ENCODE measurements at places on chromosomes 12 and 14.
A peak's percentile ranks its signal among the peaks of the same experiment; 100 is the strongest.

DNA sequence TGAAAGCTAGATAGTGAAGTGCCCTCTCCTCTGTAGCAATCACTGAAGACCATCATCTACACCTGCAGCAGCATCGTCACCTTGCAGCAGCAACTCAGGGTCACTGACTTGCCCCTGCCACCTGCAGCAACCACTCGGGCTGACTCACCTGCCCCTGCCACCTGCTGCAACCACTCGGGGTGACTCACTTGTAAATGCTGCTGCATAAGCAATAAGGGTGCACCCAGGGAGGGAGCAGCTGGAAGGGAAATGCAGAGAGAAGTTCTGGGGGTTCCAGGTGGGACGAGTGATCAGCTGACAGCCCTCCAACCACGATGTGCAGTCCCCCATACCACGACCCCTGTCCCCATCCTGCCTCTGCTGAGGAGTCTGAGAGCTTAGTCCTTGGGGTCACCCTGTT, 357.1 kb upstream of the SFSWAP start:
- no peak for DNase-seq

- DNase-seq = no peak
Measured at GRCh38 chr12:101647711-101648110, 49.7 kb upstream of the CHPT1 start.

GRCh38 chr14:74917646-74918081, 5.4 kb downstream of the RPS6KL1 start:
- no peak for DNase-seq

DNA sequence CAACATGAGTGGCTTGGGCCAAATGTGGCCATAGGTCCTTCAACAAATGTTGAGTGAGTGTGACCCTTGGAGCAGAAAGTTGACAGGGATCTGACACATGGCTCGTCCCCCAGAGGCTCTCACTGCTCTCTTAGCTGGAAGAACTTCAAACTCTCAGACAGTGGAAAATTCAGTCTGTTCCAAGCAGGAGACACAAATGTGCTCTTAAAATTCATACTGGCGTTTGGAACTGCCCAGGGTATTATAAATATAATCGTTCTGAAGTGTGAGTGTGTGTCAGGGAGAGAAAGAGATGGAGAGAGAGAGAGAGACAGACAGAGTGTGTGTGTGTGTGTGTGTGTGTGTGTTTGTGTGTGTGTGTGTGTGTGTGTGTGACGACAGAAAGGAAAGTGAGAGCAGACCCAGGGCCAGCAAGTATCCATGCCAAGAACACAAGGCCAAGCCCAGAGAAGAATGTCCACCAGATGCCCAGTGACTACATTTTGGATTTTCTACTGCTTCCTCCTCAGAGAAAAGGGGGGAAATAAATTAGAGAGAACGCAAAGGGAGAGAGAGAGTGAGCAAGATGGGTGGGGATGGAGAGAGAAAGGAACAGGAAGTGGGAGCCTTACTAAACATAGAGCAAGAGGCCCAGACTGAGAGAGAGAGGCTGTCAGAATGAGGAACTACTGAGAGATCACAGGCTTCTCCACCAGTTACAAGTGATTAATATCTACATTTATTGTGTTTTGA, 193.6 kb upstream of the NUDT4 start:
- DNase-seq = no peak

- no peak for DNase-seq
Measured at GRCh38 chr14:25086821-25087396, 37.0 kb upstream of the STXBP6 start.

GRCh38 chr14:72730468-72730867, 163.4 kb downstream of the DPF3 start:
- no peak for DNase-seq

GRCh38 chr14:102094101-102094500, 7.3 kb upstream of the HSP90AA1 start:
- no peak for DNase-seq

DNA sequence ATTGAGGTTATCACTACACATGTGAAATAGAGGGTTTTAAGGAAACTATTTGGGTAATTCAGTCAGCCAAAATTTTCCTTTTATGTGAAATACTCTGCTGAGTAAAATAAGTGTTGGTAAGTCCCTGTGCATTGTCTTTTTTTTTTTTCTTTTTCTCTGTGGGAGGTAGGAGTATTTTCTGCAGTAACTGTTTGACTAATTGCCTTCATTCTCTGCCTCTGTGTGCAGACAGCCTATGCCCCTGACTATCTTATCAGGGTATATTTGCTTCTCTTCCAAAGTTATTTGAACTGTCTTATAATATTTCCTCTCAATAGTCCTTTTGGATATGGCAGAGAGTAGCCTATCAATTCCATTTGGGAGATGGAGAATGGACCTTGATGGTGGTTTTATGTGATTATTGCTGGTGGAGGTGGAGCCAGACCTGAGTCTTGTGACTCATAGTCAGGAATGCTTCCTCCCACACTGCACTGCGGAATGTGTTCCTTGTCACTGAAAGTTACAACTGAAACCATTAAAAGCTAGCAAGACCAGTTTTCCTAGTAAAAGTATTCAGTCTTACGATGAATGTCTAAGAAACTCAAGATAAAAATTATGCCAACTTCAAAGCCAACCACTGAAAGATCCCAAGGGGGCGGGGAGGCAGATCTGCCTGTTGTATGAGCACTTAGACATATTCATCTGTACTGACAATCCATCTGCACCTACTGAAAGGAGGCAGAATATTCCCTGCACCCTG, 40.9 kb upstream of the STXBP6 start:
- DNase-seq = peak; percentile 55

DNA sequence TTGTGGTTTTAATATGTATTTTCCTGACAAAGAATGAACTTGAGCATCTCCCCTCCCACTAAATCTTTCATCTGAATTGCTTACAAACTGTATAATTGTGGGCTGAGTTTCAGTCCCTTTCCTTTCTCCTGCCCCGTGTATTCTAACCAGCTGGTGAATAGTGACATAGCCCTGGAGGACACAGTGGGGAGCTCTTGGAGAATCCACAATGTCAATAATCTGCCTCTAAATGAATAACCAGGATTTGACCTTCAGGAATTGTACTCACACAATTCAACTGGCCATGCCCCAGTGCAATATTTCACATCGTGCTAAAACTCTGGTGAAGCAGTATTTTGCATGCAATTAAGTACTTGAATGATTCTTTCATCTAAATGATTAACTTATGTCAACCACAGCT, 177.2 kb downstream of the C12orf42 start:
- no peak for DNase-seq

DNA sequence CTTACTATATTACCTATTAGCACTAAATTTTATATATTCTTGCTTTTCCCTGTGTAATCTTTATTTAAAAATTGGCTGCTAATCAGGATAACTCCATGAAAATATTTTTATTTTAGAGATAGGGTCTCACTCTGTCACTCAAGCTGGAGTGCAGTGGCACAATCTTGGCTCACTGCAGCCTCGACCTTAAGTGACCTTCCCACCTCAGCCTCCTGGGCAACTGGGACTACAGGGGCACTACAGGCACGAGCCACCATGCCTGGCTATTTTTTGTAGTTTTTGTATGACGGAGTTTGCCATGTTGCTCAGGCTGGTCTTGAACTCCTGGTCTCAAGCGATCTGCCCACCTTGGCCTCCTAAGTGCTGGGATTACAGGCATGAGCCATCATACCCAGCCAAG, 32.4 kb upstream of the VCPKMT start:
- no peak for DNase-seq

DNA sequence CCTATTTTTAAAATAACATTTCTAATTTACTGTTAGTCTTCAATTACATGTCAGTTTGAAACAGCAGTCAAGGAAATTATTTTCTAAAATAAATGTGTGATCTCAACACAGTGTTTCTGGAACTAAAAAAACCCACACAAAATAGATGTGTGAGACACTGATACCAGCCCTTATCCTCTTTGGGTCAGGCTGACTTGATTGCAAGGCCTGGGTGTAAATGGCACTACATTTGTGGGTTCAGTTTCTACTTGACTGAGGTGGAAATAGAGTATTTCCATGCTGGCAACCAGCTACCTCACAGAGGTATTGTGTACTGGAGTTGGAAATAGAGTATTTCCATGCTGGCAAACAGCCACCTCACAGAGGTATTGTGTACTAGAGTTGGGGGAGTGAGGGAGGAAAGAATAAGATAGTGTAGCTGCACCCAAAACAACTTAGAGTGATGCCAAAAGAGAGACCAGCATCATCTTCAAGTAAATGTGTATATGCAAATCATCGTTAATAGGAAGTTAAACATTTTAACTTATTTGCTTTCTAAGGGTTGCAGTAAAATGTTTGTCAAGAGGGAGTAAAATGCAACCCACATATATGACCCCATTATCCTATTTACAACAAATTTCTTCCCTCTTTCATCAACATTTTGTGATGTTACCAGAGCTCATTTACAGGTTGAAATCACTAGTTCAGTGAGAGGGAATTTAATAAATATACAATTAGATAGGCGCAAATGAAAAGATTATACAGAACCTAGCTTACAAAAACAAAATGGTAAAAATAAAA, 10.7 kb upstream of the LYZ start:
- DNase-seq = no peak

- DNase-seq = no peak
Measured at GRCh38 chr14:78154827-78155226, 15.3 kb upstream of the NRXN3 start.

DNA sequence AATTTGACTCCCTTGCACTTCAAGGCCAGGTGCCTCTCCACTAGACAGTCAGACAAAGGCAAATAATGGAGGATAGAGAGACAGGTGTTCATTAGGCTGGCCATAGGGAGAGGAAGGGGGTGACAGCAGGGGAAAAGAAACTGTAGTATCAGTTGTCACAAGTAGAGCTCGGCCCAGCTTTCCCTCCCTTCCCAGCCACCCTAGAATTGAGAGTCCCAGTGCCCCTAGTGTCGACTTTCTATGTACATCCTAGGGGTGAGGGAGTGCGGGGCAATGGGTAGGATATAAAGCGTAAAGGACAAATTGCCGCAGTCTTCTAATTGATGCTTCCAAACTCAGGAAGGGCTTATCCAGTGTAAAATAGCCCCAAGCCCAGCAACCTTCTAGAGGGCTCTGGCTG, 39.0 kb downstream of the BAZ2A start:
- DNase-seq = no peak

Measured in LoVo (cell line).